ENCODE measurements at places on chromosomes 5 and 9.

- DNase-seq, result no peak
Observed at GRCh38 chr5:73213566-73213998, 40.6 kb downstream of the TMEM174 start.

- no peak for DNase-seq
Observed at GRCh38 chr5:98813755-98814154, 40.3 kb downstream of the RGMB start.

DNA sequence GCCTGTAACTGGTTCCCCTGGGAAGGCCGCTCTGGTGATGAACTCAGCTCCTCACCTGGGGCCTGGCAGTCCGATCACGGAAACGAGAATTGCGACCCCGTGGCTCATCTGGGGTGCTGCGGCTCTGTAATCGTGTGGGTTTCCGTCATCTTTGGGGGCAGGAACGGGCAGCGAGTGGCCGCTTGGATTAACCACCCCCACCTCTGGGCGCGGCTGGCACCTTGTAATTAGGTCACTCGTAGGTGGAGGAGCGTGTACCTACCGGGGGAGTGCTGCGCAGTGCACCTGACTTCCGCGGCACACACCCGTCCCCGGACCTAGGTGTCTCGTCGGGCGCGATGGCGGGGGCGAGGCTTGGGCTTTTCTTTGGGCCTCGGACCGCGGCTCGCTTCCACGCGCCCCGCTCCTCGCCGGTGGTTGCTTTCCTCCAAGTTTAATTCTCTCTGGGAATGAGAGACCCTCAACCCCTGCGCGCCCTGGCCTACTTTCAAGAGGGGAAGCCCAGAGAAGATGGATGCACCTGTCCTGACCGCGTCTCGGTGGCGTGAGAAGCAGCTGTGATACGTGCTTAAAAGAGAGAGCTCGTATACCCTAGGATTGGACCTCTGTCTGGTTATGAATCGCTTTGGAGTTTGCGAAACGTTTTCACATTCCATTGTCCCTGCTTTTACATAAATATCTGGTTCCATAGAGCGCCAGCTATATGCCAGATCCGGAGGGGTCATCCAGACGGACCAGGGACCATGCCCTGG, 744 bp upstream of the PPP2CA start:
- DNase-seq, result no peak

GRCh38 chr9:27939186-27939585, 365.9 kb upstream of the C9orf72 start:
- DNase-seq, result no peak

- no peak for DNase-seq
Observed at GRCh38 chr5:172315587-172316493, 32.3 kb upstream of the UBTD2 start.

Measured in stimulated activated CD4-positive, alpha-beta T cell treated with anti-CD3 and anti-CD28 coated beads, Interleukin-12 subunit alpha, Interleukin-12 subunit beta, amount 100 ng/mL, for 4 hours (primary cell).